ENCODE measurements at places on chromosomes 7 and 10.

DNA sequence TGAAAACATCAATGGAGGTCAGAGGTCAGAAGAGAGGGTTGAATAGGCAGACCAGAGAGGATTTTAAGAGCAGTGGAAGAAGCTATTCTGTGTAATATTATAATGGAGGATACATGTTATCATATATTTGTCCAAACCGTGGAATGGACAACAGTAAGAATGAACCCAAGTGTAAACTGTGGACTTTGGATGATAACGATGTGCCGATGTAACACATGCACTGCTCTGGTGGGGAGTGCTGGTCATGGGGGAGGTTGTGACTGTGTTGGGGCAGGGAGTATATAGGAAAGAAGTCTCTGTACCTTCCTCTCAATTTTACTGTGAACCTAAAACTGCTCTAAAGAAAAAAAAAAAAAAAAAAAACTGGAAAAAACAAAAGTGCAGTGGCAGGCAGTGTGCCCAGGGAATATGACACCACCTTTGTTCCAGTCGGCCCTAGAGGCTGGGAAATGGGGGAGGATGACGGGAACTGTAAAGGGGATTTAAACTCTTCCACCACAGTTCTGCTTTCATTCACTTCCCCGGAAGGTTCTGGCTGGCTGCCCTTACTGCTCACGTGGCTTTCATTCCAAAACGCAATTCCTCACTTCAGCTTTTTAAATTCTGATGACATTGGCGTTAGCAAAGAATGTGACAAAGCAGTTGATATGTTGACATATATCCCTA lies 113.7 kb upstream of the ANKRD1 start:
- DNase-seq: no peak

DNA sequence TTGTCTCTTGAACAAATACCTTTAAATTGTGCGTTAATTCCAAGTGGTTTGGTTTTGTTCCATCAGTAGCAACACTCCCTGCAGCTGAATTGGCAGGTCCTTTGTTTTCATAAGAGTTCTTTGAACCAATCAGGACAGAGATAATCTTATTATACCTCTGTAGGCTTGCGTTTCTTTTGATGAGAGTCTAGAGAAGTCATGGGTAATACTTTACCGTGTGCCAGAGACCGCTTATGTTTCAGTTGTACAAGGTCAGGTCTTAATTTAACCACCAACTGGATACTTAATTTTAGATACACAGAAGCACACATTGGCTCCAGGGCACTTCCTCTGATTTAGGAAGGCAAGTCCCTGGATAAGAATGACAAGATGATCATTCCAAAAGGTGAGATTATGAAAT lies at the start of gene ASB15:
ASB15 (plus strand) TSS at position 292 of the 400 bp plus-strand sequence. CDS start 12,682 bp downstream, outside the sequence.
- DNase-seq: no peak

GRCh38 chr7:94511718-94512117 lies 2.1 kb downstream of the CASD1 start:
- DNase-seq: no peak

DNA sequence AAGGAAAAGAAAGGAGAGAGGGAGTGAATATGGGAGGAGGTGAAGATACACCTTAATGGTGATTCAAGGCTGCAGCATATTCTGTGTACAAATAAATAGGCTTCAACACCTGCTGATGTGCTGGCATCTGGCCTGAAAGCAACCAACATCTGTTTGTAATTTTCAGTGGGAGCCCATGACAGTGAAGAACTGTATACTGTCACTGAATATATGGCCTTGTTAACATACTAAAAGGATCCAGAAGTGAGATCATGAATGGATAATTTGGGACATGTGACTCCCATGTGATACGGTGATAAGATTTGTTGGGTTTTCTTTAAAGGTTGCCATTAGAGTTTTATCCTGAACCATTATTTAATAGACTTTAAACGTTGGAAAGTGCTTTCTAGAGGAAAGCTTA lies 459.3 kb downstream of the CNTNAP2 start:
- no peak for DNase-seq

DNA sequence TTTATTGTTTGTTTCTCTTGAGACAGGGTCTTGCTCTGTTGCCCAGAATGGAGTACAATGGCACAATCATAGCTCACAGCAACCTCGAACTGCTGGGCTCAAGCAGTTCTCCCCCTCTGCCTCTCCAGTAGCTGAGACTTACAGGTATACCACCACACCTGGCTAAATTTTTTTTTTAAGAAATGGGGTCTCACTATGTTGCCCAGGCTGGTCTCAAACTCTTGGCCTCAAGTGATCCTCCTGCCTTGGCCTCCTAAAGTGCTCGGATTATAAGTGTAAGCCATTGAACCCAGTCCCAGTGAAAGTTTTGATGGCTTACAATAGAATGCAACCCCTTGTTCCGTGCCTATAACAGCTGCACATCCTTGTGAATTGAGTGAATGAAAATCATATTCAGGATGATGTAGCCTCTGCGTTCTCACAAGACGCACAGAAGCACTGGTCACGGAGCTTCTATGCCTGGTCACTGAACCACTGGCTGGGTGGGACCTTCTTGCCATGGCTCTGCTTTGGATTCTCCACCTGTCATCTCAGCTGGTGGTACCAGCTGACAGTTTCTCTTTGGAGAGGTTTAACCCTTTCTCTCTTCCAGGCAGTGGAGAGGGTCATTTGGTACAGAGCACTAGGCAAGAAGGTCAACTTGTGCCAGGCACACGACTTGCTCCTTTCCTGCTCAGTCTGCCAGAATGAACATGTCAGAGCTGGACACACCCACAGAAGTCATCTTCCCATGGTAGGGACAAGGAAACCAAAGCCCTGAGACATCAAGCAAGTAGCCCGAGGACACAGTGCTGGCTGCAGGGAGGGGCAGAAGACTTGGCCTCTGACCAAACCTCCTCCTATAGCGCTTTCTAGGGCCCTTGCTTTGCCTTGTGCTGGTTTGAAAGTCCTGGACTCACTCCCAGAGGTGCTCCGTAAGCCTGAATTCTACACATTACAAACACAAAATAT lies 89.6 kb downstream of the ATXN7L1 start:
- DNase-seq: no peak

- DNase-seq: no peak
Measured at GRCh38 chr7:96479015-96479645, 157.2 kb upstream of the SLC25A13 start.

- DNase-seq: no peak
Measured at GRCh38 chr10:127080317-127080716, 116.1 kb downstream of the INSYN2A start.

DNA sequence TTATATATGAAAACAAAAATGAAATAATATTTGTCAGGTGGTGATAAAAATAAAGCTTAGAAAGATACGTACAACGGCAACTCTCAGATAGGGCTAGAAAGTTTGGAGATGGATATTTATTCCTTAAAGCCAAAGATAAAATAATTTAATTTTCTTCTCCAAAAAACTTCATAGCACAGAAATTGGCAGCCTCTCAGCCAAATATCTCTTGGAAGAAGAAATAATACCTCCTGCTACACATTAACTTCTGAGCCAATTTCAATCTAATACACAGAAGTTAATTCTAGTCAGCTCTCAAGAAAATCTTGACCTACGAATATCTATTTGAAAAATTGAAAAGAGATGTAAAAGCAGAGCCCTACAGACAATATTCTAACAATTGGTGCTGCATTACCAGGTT lies 122.4 kb downstream of the TES start:
- DNase-seq: no peak

DNA sequence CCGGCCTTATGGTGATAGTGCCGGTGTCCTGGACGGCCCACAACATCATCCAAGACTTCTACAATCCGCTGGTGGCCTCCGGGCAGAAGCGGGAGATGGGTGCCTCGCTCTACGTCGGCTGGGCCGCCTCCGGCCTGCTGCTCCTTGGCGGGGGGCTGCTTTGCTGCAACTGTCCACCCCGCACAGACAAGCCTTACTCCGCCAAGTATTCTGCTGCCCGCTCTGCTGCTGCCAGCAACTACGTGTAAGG lies 713 bp downstream of the CLDN4 start:
- no peak for DNase-seq

GRCh38 chr7:69691734-69692133 lies 93.5 kb downstream of the AUTS2 start:
- no peak for DNase-seq

GRCh38 chr7:26376175-26376917 lies 84.7 kb downstream of the SNX10 start:
- no peak for DNase-seq

DNA sequence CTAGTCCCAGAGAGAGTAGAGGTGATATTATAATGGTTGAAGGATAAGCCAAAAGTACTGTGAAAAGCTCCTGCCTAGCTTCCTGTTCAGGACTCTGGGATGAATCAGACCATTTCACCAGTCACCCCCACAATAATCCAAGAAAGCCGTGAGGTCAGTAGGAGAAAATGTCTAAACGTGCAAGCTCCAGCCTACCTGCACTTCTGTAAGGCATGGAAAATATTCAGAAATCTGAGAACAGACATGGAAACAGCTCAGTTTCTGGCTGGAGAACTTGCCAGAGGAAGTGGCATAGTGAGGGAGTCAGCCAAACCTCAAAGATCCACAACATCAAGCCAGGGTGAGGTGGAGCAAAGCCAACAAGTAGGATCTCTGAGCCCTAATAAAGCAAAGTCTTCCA lies 58.2 kb downstream of the ELAPOR2 start:
- DNase-seq: no peak

GRCh38 chr10:60951272-60951724 lies 7.3 kb upstream of the RHOBTB1 start:
- no peak for DNase-seq

DNA sequence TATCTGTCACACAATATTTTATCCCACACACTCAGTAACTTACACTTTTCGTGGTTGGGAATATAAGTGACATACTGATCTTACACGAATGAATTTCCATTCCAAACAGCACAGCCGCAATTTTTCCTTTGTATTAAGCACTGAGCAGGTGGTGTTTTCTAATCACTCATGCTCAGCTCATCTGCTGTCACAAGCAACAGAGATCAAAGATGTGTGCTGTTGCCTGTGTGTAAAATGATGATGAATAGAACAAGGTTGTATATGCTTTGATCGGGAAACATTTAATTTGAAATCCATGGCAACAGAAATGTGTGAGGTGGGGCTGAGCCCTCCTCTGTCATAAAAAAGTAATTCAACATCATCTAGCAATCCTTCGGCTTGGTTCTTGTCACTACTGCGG lies 927.7 kb upstream of the MBL2 start:
- no peak for DNase-seq

GRCh38 chr7:50940621-50941020 lies 157.9 kb upstream of the GRB10 start:
- DNase-seq: no peak

GRCh38 chr7:152537639-152538038 lies 101.8 kb upstream of the KMT2C start:
- no peak for DNase-seq

DNA sequence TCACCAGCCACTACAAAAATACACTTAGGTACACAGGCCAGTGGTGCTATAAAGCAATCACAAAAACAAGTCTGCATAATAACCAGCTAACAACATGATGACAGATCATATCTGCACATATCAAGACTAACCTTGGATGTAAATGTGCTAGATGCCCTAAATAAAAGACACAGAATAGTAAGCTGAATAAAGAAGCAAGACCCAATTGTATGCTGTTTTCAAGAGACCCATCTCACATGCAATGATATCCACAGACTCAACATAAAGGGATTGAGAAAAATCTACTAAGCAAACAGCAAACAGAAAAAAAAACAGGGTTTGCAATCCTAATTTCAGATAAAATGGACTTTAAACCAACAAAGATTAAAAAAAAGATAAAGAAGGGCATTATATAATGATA lies 505.4 kb upstream of the FZD8 start:
- no peak for DNase-seq

DNA sequence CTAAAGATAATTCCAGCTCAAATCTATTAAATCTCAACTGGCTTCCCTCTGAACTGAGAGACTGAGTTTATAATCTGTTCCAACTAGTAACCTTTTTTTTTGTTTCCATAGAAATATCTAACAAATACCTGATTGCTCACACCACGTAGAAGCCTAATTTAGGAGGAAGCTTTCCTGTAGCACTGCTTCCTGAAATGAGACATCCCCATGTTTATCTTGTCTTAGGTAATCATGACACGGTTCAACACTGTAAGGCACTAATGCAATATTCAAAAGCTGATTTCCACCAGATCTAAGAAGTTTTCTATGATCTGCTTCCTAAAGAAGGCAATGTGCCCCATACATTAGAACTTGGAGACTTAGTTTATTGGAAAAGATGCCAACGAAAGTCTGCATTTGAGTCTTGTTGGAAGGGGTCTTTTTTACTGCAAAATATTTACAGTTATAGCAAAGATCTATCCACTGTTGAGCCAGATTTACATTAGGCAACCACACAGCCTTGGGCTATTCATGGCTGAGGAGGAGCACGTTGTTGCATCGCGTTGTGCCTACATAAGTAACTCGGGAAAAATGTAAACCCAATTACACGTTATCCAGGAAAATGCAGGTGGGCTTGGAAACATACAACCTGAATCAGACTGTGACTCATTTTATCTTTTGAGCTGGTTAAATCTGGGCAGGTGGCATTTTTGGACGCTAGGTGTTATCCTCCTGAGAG lies 66.3 kb downstream of the VIPR2 start:
- no peak for DNase-seq

Data from stimulated activated CD8-positive, alpha-beta memory T cell treated with anti-CD3 and anti-CD28 coated beads, Interleukin-4, amount 100 ng/mL, for 1 hour (primary cell).